ENCODE measurements at places on chromosomes 2 and 18.
A peak's percentile ranks its signal among the peaks of the same experiment; 100 is the strongest.

DNA sequence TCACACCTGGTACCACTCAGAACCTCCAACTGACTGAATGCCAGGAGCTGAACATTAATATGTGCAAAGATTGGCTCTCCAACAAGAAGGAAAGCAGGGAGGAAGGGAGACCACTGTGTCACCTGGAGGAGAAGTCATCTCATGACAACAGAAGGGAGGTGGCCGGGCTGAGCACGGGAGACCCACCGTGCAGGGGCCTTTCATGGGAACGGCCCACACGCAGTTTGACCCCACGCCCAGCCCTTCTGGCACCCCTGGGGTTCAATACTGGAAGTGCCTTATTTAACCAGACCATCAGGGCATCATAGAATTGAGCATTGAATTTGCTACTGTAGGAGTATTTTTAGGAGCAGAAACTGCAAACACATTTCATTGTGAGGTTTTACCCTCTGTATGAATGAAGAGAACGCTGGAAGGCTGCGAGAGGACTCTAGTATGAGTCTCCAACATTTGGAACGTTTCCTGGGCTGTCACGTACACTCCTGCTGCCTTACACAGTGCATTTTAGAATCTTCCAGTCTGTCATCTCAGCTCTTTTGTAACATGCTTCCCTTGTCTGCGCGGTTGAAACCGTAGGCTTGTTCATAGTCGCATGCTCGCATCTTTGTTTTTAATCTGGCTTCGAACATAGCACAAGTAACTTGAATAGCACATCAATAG lies 132.1 kb downstream of the NFATC1 start:
- no peak for DNase-seq

DNA sequence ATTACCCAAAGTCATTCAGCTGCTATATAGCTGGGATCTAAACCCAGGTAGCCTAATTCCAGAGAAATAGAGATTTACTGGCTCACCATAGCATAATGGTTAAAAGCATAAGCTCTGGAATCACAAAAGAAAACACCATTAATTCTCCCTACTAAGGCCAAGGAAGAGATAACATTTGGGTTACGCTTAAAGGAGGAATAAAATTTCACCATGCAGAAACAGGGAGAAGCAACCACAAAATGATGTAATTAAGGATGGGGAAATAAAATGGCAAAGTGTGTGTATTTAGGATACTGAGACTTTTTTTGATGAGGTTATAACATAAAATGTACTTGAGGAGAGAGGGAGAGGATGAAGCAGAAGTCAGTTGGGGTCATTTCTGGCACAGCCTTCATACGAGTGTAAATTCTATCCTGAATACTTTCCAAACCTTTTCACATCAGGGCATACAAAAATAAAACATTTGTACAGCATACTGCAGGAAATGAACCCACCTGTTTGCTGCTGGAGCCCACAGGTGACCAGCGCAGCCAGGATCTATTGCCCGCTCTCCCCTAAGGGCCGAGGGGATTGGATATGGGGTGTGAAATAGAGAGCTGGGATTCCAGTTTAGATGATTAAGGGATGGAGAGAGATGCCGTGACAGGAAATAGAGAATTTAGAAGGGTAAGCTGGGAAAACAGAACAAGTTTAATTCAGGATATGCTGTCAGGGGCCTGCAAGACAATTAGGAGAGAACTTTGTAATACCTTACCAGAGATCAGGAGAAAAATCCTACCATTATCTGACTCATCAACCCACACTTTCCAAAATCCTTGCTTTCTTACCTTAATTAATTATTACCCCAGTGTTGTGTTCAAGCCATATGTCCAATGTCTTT lies 43.8 kb upstream of the SERTAD2 start:
- no peak for DNase-seq

DNA sequence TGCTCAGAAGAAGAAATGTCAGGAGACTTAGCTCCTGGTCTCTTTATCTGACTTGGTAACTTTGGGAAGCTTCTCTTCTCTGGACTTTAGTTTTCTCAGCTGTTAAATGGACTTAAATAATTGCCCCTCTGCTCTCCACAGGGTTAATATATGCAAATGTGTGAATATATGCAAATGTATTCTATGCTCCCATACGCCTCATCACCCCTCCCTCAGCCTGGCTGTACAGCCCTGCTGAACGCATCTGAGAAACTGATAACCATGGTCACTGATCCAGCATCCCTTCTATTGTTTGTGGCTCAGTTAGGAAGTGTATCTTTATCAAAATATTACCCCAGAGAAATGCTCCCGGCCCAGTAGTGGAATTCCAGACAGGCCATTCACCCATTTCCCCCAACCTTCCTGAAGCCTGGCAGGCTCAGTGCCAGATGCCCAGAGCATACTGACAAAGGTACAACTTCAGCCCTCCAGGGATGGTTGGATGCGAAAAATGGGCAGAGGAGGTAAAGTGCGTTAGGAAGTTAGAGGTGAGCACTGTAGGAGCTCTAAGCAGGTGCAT lies 103.4 kb downstream of the DYSF start:
- no peak for DNase-seq

DNA sequence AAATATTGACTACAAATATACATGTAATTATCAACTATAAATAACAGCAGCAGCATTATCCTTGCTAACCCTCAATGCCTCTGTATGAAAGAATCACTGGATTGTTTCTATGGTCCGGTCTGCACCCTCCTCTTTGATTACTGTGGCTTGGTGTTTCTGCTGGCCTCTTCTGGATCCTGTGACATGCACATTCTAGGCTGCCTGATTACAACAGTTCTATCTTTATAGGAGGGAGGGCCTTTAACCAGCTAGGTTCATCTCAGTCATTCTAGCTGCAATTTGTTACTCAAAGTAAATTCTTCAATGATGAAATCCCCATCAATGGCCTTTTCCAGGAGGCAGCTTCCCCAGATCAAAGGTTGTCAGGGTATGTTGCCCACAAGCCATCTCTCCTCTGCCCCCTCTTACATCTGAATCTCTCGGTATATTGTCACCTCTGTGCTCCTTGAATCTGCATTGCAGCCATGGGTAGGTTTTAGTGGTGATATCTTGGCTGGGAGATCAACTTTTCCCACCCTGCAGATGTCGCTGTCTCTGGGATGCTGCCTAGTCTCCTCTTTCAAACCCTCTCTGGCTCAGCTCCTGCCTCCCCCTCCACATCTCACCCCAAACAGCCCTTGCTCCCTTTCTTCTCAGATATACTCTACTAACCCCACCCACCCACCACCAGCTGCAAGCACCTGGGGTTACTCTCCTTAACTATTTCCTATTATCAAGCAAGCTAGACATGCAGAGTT lies 106.2 kb upstream of the BZW1 start:
- DNase-seq = peak; percentile 58

DNA sequence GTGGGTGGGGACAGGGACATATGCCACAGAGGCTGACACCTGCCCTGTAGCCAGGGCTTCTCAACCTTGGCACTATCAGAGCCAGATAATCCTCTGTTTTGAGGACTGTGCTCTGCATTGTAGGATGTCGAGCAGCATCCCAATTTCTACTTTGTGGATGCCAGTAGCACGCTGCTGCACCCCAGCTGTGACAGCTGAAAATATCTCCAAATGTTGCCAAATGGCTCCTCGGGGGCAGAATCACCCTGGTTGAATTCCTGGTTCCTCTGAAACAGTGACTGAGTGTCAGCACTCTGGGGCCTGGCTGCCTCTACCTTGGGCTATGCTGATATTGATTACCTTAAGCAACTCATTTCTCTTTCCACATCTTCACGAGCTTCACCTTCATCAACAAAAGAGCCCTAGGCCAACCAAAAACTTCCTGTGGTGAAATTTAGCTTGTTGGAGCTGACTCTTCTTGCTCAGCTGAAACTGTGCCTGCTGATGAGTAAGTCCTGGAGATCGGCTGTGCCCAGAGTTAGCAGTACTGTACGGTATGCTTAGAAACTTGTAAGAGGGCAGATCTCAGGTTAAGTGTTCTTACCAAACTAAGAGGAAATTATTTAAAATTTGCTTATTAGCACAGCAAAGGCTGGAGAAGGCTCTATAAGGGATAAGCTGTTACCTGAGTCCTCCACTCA lies 138.1 kb downstream of the SEPTIN10 start:
- DNase-seq = no peak

DNA sequence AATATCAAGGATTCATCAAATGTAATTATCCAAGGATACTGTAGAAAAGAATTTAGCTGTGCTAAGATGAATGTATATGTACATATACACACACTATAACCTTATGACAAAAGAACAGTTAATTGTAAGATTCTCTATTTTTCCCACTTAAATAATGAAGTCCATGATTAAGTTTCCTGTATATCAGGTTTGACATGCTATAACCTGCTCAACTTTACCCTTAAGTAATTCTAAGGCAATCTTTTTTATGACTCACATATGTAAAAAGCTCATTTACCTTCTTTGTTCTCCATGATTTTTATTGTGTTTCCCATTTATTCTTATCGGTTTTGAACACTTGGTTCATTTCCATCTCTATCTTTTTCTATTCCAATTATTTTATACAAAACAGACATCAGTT lies 1213.1 kb upstream of the SLC39A10 start:
- DNase-seq = no peak

DNA sequence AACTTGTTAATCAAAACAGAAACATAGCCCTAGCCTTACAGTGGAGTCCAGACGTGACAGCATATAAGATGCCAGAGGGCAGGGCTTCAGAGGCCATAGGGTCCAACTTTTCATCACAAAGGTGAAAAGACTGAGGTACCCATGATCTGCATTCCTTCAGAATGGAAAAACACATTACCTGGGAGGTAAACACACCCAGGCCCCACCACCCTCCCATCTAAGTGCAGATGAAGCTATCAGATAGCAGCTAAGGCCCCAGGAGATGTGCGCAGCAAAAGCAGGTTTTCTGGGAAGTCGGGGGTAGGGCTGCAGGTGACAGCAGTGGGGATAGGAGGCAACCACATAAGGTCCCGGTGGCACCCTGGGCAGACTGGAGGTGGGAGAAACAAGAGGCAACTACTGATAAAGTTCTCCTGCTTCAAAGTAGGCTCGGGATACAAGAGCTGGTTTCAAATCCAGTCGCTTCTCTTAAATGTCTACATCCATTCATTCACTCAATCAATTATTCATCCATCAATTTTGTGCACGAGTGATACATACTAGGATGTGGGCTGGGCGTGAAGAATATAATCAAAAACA lies 75.1 kb upstream of the TMEM247 start:
- DNase-seq = no peak

GRCh38 chr2:28370354-28370753 lies 22.3 kb upstream of the FOSL2 start:
- DNase-seq = no peak

- DNase-seq = no peak
Observed at GRCh38 chr2:39625927-39626270, 39.8 kb upstream of the TMEM178A start.

GRCh38 chr2:171999161-171999560 lies 592 bp upstream of the METAP1D start:
- no peak for DNase-seq

DNA sequence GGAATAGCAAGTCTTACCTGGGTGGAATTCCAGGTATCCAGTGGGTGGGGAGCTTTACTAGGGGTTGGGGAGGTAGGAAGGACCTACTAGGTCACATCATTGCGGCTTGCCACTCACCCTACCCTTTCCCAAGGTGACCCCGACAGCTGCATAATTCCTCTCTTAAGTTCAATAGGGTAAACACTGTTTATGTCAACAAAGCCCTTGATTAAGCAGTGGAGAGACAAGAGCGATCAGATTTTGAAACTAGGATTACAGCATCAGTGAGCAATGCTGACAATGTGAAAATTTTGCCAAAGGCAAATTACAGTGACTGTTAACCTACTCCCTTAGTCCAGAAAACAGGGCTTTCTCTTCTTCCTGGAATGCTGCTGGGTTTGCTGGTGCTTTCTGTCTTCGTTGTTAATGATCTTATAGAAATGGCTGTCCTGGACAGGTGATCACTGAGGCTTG lies 14.5 kb downstream of the SLC19A3 start:
- DNase-seq = no peak

- no peak for DNase-seq
Observed at GRCh38 chr2:19987936-19988335, 2.0 kb downstream of the WDR35 start.
